ENCODE measurements at places on chromosomes 1 and 21.

GRCh38 chr1:114152089-114152507 lies 1.6 kb downstream of the SYT6 start:
- no peak for DNase-seq

DNA sequence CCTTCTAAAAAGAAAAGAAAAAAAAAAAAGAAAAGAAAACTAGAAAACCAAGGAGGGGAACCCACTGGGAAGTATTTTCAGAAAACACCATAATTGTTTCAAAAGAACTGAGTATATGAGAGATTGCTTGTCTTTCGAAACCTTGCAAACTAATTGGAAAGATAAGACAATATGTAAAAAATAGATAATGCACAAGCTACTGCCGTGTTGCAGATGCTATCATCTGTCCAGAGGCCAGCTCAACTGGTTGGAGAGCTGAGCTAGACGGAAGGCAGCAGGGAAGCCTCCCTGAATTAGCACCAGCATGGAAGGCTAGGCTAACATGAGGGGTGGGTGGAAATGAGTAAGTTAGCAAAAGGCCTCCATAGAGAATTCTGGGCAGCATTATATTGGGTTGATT lies 16.2 kb upstream of the CACHD1 start:
- no peak for DNase-seq

GRCh38 chr21:42530167-42530518 lies 16.5 kb downstream of the SLC37A1 start:
- no peak for DNase-seq

DNA sequence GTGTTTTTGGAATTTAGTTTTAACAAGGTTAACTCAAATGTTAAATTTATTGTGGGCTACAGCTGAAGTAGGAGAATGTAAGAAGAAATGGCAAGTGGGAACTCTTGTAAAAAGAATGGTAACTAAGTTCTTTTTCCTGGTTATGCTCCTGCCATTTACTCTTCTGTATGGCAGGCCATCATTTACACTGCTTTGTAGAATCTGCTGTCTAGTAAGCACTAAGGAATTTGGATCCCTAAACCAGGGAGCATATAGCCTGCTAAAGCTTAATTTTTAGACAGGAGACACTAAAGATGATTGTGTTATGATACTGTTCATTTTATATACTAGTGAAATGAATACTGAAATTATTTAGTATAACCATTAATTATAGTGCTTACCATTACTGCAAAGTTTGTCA lies 85.3 kb downstream of the CAMTA1 start:
- no peak for DNase-seq

DNA sequence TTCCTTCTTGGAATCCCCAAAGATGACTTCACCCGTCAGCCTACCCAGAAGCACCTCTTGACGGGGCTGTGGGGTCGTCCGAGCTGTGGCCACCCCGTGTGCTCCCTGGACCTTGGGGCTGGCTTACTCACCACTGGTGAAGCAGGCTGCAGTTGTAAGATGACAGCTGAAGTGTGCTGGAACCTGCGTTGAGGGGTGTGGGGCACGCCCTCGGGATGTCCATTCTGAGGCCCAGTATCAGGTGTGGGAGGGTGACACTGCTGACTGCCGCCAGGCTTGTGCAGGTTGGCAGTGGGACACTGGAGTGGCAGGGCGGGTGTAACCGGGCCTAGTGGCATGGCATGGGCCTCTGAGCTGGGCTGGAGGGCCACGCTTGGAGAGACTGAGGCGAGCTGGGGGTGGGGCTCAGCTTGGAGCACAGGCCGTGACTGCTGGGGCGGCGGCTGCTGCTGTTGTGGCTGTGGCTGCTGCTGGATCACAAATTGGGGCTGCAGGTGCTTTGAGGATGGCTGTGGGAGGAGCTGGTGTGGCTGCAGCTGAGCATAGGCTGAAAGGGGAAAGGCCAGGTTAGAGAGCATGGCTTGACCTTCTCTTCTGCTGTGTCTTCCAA lies 33.9 kb upstream of the A3GALT2 start:
- no peak for DNase-seq

DNA sequence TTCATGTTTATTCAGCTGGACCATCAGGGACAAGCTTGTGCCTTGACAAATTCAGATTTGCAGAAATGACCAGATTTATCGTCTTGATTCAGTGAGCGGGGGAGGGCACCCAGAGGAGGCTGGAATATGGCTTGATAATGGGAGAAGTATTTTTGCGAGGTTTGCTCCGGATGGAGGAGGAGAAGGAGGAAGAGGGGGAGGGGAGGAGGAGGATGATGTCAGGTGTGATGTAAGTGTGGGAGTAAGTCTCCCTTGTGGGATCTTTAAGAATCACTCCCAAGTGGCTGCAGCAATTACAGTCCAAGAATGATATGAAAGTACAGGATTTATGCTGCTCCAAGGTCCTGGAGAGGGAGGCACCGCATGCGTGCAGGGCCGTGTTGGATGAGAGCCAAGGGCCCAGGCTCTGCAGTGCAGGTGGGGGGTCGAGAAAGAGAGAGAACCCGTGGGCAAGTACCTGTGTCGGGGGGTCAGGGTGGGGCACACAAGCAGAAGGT lies 5.6 kb upstream of the ZNF496 start:
- DNase-seq = no peak

DNA sequence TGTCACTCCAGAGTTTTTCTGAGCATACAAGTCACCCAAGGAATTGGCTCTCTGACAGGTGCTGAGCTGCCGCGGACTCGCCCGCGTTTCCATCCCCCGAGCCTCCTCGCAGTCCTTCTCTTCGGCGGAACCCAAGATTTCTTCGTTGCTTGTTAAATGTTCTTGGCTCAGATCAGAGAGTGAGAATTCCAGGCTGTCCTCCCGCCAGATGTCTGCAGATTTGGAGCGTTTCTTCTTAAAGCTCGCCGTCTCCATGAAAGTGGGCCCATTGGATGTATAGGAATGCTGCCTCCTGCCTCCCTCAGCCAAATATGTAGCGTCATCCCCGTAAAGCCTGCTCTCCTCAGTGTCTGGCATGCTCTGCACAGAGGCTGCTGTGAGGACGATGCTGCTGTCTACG lies 77.8 kb downstream of the TIAM1 start:
- DNase-seq = no peak

- DNase-seq = no peak
Observed at GRCh38 chr1:230121950-230122349, 54.9 kb downstream of the GALNT2 start.

DNA sequence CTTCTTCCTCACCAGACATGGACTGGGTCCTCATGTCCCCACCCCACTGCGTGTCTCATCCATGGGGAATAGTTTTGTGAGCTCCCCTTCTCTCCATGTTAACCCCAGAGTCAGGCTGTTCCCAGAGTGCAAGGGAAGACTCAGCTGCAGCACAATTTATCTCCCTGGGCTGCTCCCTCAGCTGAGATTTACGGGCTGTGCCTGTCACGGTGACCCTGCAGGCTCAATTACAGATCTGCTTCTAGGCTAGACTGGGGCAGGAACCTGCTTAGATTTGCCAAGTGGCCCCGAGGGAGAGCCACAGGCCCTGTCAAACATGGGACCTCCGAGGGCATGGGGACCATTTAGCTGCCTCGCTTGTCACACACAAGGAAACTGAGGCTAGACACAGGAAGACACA lies 37.8 kb downstream of the CDCP2 start:
- no peak for DNase-seq

- no peak for DNase-seq
Observed at GRCh38 chr1:57947471-57947870, 523.6 kb upstream of the DAB1 start.

DNA sequence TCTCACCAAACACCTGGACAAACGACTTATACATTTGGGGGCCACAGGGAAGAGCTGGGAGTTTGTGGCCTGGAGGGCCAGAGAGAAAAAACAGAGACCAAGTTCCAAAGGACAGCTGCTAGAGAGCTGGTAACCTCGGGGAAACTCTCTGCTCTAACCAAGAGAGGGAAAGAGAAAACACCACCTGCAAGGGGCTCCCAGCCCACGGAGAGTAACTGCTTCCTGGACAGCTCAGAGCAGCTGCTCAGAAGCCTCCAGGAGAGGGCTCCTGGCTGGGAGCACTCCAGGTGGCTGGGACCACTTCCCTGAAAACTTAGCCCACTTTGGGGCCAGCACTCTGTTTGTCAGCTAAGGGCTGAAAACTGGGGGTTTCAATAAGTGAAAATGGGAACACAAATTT lies 154.8 kb upstream of the GRIK3 start:
- no peak for DNase-seq

GRCh38 chr1:167524651-167525050 lies 6.3 kb upstream of the CD247 start:
- DNase-seq = no peak

DNA sequence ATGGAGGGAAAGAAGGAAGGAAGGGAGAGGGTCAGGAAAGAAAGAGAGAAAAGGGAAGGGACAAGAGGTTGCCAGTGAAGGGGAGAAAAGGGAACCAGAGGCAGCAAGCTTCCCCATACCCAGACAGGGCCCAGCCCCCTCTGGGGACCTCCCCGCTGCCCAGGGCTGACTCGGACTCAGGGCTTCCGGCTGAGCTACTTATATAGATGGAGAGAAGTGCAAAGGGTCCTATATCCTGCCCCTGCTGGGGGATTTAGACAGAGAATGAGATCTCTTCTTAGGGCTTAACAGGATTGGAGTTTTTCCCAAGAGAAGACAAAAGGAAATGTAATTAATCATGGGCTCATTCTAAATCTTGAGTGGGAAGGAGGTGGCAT lies at the start of gene ETV3L:
ETV3L (minus strand) TSS at position 176 of the 377 bp plus-strand sequence. CDS start 285 bp downstream, outside the sequence.
- no peak for DNase-seq

DNA sequence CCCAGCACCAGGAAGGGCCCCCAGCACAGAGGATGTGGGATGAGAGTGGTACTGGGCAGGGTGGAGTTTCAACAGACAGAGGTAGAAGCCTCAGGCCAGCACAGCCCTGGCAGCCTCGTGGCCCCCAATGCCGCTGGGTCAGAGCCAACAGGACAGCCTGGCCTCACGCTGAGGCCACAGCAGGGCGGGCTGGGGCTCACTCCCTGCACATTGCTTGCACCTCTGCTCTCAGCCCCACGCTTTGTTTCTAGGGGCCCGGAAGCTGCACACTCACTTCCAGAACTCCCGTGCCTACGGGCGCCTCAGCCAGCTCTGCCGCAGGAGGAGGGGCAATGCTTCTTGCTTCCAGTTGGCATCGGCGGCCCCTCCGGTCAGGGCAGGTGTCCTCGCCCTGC lies 72.9 kb downstream of the SIK1 start:
- no peak for DNase-seq

- no peak for DNase-seq
Observed at GRCh38 chr1:237894131-237894530, 3.4 kb upstream of the ZP4 start.

DNA sequence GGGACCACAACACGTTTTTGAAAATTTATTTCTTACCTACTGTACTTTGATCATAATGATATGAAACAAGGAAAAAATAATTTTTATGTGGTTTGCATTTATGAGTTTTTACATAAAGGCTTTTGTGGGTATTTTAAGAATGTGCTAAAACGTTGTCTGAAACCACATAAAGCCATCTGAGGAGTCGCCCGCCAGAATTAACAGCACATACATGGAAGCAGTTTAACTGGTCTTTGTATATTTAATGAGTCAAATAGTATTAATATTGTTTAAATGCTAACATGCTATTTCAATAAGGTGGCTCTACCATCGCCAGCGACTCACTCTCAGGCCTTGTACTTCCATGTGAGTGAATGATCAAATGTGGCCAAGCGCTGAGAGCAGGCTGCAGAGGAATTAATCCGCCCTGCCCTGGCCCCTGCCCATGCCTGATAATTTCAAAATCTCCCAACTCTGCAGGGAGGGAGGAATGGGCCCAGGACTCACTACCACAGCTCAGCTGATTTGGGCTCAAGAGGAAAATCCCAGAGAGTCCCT lies 49.6 kb downstream of the SLC66A1 start:
- DNase-seq = no peak

GRCh38 chr1:98336472-98337083 lies 324.9 kb upstream of the SNX7 start:
- DNase-seq = no peak

- no peak for DNase-seq
Observed at GRCh38 chr1:180842052-180842451, 70.6 kb upstream of the KIAA1614 start.
